GOT3 (cell line): ENCODE measurements at places on chromosomes 12 and 14.

GRCh38 chr14:104138098-104138717 lies at the start of gene KIF26A:
TSS of gene KIF26A (plus strand) at chr14:104138587. CDS start at chr14:104138723, 136 bp downstream.
- DNase-seq: no peak

- DNase-seq: no peak
These were observed 164.3 kb downstream of the SLC5A8 start for GRCh38 chr12:101045486-101046464.

DNA sequence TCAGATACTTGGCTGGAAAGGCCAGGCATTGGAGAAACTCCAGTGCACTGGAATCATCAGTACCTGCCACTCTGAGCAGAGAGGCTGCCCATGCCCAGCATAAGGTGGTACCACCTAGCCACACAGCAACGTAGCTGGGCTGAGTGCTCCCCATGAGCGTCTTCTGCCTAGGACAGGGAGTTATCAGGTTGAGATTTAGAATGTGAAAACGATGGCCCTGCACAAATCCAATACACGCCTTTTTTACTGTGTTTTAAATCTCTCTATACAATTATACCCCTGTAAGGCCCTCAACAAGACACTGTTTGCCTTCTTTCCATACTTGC lies 66.7 kb upstream of the PTGR2 start:
- no peak for DNase-seq

DNA sequence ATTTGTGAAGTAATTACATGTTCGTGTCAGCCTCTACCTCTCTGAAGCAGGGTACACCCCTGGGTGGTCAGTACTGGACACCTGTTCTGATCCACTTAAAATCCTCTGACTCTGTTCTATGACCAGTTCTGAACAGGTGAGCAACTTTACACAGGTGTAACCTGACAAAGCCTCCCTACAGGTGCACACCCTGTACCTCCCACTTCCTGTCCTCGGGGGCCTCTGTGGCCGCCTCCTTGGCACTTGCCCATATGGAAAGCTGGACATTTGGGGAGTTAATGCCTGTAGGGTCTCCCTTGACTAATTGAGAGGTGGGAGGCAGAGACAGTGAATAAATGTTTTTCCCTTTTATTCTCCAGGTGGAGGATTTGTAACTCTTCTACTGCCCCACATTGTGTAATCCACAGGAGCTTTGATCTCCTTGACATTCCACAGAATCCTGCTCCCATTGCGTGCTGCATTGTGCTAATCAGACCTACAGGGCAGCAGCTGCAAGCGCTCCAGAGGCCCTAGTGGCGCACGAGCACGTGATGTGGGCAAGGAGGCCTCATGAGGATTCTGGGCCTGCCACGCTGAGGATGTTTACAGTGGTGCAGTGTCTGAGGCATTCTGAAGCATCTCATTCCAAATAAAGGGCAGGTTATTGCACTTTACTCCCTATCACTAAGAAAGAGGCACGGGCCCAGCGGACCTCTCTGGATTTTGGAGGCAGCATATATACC lies 45.8 kb upstream of the BATF start:
- no peak for DNase-seq

DNA sequence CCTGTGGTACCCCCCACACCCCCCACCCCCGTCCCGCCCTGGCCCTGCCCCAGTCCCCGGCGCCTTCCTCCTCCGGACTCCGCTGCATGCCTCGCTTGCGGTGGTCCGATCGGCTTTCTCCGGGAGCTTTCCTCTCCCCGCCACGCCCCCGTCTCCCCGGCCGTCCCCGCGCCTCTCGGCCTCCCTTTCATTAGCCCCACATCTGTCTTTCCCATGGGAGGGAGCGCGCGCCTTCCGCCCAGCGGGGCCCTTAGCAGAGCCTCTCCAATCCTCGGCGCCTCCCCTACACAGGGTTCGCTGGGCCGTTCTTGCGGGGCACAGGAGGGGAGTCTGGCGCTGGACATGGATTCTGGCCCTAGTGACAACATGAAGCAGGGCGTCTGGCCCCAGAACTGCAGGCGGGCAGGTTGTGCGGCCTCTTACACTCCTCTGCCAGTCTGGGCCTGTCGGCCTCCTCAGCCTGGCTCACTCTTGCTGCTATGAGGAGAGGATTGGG lies 1.5 kb upstream of the EFS start:
- no peak for DNase-seq

- no peak for DNase-seq
These were observed 14.2 kb downstream of the WIF1 start for GRCh38 chr12:65106948-65107347.

- no peak for DNase-seq
These were observed 16.8 kb upstream of the ITPK1 start for GRCh38 chr14:93132472-93133065.

- DNase-seq: no peak
These were observed 17.8 kb downstream of the ARL6IP4 start for GRCh38 chr12:122998316-122998715.

GRCh38 chr14:87745507-87746118 lies 247.4 kb downstream of the GALC start:
- no peak for DNase-seq

- no peak for DNase-seq
These were observed 6.9 kb downstream of the DERA start for GRCh38 chr12:15918066-15918465.

DNA sequence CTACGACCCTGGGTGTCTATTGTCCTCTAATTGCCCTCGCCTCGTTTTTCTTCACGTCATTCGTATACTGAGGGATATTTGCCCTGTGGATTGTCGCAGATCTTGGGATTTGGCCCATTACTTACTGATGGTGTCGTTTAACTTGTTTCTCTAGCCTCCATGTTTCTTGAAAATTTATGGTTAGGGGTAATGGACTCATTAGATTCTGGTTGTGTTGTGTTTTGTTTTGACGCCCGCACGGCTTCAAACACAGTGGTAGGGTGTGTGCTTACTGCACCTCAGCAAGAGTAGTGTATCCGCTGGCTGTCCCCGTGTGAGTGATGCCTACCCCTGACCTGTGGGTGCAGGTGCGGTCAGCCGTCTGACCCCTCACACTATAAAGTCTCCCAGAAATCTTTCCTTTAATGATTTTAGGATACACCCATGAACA lies 874 bp upstream of the RNU6-8 start:
- DNase-seq: no peak

GRCh38 chr12:3273409-3273853 lies 196.3 kb downstream of the TSPAN9 start:
- DNase-seq: no peak

GRCh38 chr14:23248601-23249000 lies 10.9 kb downstream of the RNF212B start:
- no peak for DNase-seq

DNA sequence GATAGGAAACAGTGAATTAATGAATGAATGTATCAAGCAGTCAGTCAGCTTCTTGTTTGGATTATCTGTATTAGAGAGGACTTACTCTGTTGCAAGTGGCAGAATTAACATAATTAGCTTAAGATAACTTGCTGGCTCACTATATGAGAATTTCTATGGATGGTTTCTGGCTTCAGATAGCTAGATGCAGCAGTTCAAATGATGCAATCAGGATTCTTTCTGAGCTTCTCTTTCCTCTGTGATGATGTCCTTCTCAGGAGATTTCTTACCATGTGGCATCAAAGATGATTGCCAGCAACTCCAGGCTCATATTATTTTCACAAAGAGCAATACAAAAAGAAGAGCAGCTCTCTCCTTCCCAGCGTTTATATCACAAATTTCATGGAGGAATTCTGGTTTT lies 30.7 kb downstream of the FRMD6 start:
- DNase-seq: no peak

GRCh38 chr14:23228812-23229211 lies 8.9 kb upstream of the RNF212B start:
- no peak for DNase-seq

GRCh38 chr14:50085570-50086320 lies 30.6 kb downstream of the VCPKMT start:
- DNase-seq: no peak

GRCh38 chr12:102806592-102806991 lies 110.5 kb downstream of the PAH start:
- DNase-seq: no peak

- DNase-seq: no peak
These were observed 376.8 kb downstream of the RPS29 start for GRCh38 chr14:49209416-49209815.

DNA sequence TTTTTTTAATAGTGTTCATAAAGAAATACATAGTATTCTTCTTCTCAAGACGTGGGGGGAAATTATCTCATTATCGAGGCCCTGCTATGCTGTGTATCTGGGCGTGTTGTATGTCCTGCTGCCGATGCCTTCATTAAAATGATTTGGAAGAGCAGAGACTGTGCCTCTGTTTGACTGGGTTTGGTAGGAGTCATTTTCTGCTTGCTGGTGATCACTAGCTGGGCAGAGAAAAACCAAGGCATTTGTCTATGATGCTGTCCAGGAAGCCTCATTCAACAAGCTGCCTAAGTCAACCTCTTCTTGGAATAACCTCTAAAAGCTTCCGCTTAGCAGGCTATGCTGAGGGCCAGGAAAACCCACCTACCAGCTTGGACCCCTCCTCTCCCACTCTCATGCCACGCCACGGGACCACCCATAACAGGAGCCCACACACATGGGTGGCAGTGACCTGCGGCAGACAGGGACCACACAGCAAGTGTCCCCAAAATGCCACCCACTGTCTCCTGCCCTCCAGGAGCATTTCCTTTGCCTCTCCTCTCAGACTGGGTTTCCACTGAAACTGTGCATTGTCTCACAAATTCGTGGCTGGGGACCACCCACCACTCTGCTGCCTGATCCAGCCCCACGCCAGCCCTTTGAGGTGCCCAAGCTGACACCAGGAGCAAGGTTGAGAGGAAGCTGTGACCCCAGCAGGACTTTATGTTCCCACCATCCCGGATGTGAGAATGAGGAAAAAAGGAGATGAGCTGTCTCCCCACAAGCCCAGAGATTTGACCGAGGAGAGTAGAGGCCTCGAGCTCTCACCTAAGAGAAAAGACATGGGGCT lies 36.8 kb downstream of the DAD1 start:
- DNase-seq: no peak

DNA sequence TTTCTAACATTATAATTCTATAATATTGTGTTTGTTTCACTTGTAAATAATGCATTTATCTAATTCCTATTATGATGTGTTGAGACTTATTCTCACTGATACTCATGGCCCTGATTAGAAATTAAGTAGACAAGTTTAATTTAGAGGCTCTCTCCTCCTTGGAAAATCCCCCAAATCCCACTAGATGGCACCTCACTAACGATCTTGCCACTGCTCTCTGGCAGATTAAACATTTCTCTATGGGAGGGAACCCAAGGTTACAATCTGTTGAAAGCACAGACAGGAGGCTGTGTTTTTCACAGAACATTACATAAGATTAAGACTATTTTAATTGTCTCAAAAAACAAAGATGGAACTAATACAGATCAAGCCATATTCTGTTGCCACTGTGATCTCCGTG lies 318.7 kb downstream of the LRFN5 start:
- no peak for DNase-seq

- DNase-seq: no peak
These were observed 21.8 kb downstream of the CAPS2 start for GRCh38 chr12:75308279-75308678.

DNA sequence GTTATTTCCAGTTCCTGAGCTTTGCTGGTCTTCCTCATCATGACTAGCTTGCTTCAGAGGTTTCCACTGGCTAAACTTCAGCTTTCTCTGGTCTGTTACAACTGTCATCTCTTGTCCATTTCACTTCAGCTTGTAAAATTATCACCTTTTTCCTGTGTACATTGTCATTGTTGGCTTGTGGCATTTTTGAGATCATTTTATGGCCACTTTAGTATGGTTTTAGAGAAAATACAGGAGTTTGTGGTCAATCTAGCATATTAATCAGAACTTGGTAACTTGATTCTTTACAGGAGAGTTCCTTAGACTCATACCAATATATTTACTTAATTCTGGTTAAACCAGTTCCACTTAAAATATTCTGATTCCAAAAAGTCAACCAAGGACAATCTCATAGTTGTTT lies 235.9 kb upstream of the KITLG start:
- no peak for DNase-seq

DNA sequence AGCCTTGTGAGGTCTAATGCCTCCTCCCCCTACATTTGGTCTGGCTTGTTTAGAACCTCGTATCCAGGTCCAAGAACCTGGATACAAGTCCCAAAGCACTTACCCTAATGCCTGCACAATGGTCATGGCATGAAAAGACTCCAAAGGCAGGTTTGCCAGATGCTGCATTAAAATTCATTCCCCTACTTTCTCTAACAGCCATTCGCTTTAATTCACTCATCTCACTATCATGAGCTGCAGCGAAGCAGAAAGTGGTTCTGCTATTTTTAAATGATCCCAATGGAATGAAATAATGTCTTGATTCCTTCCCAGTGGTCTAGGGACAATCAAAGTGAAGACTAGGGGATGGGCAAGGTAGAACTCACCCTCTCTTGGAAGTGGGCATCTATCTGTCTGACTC lies 72.5 kb upstream of the MAX start:
- no peak for DNase-seq

- no peak for DNase-seq
These were observed 131.6 kb downstream of the ADGRD1 start for GRCh38 chr12:131085125-131085815.

GRCh38 chr12:107229827-107230226 lies 136.5 kb upstream of the CRY1 start:
- no peak for DNase-seq
